ENCODE measurements at places on chromosomes 5 and 9.
A peak's percentile ranks its signal among the peaks of the same experiment; 100 is the strongest.

DNA sequence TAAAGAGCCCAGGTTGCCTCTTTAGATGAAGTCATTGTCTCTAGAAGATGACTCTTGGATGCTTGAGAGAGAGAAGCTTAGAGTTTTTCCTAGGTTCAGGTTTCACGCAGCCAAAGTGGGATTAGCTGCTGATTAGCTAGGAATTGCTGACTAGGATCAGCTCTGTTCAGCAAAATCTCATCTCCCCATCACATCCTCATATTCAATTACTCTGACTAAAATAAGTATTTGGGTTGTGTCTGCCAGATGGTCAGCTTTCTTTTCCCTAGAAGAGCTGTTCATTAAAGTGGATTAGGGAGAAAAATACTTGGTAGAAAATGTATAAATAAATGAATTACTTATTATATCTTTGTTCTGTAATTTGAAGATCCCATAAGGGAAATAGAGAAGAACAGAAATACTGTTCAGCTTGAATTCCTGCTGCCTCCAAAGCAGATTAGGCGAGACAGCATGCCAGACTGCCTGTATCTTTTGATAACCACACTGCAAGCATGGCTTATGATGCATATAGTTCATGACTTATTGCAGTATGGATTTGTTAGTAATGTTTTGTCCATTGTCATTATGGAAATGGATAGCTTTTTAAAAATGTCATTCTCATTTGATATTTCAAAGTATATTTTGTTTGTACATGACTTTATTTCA lies 184.8 kb upstream of the CD180 start:
- DNase-seq, result peak; percentile 8

DNA sequence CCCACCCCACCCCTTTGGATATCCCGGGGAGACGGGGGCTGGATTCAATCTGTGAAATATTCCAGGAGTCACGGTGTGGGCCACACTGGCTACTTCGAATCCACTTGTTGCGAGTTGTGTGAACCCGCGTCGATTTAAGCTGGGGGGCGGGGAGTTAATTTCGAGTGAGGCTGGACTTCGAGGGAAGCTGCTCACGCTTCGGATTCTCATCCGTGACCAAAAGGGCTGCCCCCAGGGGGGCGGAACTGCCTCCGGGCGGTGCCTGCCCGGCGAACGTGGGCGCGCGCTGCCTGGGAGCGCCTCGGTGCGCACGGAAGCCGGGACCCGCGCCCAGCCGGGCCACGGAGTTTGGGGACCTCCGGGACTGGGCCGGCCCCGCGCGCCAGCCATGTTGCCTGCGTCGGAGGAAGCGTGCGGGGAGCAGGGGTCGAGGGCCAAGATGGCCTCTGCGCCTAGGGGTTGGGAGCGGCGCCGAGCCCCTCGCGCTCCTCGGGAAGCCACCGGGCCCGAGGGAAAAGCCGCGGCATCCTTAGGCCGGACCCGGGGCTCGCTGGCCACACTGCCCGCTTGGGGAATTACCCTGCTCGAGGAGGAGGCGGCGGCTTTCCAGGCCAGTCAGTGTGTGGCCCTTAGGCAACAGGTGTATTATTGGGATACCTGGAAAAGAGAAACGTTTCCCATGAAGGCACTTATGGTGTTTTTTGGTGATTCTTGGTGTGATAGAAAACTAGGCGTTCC lies 975 bp downstream of the OCLN start:
- DNase-seq, result peak; percentile 15

GRCh38 chr5:144198386-144198785 lies 27.7 kb downstream of the KCTD16 start:
- DNase-seq, result peak; percentile 28

DNA sequence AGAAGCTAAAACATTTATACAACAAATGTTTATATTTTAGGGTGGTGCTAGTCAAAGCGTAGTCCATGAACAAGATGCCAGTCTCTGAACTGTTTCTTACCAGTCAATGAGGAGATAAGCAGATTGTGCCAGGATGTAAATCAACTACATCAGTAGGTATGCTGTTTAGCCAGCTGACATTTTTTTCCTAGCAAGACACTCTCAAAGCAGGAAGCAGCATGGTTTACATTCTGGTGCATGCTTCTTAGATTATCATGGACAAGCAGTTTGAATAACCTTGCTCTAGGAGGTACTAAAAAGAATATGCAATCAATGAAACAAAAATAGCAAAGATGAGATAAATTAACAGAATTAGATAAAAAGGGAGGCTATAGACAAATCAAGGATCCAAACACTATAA lies 17.0 kb downstream of the TICAM2 start:
- no peak for DNase-seq

GRCh38 chr5:11319836-11320580 lies 559.0 kb upstream of the DAP start:
- DNase-seq, result no peak

DNA sequence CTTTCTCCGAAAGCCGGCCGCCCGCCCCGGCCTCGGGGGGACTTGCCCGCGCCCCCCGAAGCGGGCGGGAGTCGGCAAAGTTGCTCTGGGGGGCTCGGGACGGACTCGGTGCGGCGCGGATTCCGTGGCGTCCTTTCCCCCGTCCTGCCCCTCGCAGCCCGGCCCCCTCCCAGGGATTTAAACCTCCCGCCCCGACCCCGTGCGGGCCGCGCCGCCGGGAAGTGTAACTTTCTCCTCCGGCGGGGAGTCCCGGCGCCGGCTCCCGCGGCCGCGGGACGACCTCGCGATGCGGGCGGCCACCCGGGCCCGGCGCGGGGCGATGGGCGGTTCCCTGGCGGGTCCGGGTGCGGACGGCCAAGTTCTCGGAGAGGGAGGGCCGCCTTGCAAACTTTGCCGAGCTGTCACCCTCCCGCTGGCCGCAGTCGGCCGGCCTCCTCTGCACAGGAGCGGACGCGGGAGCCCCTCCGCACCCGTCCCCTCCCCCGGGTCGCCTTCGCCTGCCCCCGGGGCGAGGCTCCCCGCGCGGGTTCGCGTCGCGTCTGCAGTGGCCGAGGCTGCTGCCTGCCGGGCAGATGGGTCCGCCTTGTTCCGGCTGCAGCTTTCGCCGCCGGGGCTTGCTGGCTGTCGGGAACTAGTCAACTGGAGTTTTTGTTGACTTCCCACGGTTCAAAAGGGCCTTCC lies 732 bp downstream of the PBX3 start:
- peak; percentile 25 for DNase-seq

GRCh38 chr5:109784687-109785086 lies 95.0 kb downstream of the MAN2A1 start:
- no peak for DNase-seq

DNA sequence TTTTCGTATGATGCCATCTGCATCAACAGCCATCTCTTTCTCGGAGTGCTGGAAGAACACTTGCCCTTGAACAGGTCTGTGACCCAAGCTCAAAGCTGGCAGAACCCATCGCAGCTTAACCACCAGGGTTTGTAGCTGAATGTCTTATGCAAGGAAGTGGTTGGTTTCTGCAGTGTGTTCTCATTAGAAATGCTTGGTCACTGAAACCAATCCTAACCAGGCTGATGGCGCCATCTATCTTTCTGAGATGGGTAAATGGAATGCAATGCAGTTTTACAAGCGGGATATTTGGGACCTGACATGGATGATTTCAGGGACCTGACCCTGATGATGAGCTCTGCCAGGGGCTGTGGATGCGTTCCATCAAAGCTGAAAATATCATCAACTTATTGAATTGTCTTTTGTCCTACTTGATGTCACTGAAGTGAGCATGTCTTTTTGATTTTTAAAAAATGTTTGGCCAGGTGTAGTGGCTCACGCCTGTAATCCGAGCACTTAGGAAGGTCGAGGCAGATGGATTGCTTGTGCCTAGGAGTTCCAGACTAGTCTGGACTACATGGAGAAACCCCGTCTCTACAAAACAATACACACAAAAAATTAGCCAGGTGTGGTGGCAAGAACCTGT lies 28.7 kb downstream of the DMRT3 start:
- peak; percentile 51 for DNase-seq

DNA sequence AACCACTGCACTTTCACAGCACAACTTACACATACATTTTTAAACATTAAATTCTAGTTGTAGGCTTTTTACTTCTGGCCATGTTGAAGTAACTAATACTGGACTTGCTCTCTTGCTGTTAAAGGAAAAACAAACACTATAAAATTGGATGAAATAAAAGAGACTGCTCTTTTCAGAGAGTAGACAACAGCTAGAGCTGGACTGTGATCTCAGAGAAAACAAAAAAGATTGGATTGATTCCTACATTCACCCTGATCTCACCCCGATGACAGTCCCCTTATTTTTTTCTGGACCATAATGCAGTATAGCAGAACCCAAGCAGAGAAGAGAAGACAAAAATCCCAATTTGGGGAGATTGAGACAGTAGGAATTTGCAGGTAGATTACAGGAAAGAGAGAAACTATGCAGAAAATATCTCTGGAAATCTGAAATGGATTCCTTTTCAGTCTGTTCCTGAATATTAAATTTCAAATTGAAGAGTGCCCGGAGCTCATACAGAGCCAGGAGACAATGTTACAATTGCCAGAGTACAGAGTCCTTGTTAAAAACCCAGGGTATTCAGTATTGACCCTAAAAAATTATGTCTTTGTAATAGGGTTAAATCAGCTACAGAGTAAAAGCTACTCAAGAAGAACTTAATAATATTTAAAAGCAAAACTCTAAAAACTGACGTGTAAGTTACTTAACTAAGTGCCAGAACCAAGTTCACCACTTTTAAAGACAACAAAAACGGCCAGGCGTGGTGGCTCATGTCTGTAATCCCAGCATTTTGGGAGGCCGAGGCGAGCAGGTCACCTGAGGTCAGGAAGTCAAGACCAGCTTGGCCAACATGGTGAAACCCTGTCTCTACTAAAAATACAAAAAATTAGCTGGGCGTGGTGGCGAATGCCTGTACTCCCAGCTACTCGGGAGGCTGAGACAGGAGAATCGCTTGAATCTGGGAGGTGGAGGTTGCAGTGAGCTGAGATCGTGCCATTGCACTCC lies 208.6 kb downstream of the MPDZ start:
- no peak for DNase-seq

GRCh38 chr5:57199866-57200265 lies 26.0 kb downstream of the GPBP1 start:
- DNase-seq, result no peak

- DNase-seq, result no peak
These were observed 7.0 kb downstream of the GRIN1 start for GRCh38 chr9:137145731-137146526.

DNA sequence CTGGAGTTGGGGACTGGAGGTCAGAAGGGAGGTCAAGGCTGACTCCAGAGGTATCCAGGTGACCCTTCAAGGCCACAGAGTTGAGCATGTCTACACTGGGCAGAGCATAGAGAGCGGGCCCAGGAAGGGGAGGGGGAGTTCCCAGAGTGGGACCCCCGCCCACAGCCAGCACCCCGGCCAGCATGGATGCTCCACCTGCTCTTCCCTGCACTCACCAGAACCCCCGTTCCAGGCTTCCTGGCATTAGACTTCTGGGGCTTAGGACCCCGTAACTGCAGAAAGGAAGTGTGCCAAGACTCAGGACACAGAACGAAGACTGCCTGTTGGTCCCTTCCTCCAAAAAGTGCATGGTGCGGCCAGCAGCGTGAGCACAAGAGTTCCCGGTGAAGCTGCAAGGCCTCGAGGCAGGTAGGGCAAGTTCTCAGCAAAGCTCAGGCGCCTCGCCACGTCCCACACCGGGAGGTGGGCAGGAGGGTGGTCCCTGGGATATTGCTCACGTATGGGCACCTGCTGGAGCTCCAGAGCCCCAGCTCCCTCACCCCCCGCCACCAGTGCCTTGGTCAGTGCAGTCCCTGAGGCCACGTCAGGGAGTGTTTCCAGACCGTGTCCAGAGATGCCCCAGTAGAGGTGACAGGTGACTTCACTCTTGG lies 13.8 kb downstream of the ABO start:
- DNase-seq, result no peak

DNA sequence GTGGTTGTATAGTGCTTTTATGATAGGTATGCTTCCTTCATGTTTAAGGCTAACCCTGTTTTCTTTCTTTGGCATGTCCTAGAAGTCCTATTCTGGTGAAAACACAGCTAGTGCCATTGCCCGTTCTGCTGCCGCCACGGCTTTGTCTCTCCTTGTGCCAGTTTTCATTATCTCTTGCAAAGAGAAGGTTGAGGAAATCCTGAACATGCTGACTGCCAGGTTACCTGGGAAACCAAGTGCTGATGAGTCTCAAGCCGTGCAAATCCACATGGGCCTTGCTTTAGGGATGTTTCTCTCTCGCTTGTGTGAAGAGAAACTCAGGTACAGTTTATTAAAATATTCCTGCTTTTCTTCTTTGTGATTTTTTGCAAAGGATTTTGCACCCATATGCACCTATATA lies 102.2 kb downstream of the HACD4 start:
- no peak for DNase-seq

DNA sequence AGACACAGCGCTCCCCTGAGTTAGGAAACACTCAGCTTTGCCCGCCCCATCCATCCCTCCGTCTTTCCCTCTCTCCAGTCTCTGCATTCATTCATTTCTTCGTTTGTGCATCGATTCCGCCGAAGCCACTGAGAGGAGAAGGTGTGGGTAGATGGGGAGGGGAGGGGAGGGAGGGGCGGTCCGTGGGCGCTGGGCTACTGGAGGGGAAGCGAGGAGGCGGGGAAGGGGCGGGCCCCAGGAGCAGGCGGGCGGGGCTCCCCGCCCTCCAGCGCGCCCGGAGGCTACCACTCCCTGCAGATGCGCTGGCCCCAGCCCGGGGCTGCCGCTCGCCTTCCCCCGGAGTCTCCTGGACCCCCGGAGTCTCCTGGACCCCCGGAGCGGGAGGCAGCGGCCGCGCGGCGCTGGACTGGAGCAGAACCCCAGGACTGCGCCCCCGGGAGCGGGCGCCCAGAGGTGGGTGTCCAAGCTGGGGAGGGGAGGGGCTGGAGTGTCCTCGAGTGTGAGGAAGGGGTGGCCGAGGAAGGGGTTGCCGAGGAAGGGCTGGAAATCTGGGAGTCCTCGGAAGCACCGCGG lies 159.5 kb downstream of the C9orf152 start:
- peak; percentile 75 for DNase-seq

GRCh38 chr9:99787556-99787955 lies 34.1 kb upstream of the NR4A3 start:
- DNase-seq, result no peak

DNA sequence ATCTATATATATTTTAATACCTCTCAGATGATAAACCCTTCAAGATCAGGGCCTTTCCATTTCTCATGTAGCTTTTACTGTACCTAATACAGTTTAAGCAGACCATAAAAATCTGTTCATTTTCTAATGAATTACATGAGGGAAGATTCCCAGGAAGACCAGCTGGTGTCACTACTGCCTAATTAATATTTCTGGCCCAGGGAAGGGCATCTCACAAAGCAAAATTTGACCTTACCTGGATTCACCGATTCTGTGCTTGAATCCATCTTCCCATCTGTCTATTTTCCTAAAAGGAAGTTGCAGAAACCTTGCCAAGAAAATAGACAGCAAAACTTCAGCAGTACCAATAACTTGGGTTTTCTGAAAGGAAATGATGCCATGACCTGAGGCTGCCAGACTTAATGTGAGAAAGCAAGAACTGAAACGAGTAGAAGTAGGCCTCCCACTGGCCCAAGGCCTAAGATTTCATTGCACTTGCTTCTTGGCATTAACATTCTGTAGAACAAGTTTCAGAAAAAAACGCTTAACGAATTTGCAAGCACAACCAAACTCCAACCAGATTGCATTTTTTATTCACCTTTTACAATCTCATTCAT lies 83.0 kb upstream of the GLIS3 start:
- DNase-seq, result peak; percentile 60
